Type B pancreatic cell (in vitro differentiated cells): ENCODE measurements at places on chromosomes 16 and 17. TPM values are rescaled to one million over a fixed set of nuclear protein-coding genes. Genes with fewer than 3 reads are reported as not detected.

DNA sequence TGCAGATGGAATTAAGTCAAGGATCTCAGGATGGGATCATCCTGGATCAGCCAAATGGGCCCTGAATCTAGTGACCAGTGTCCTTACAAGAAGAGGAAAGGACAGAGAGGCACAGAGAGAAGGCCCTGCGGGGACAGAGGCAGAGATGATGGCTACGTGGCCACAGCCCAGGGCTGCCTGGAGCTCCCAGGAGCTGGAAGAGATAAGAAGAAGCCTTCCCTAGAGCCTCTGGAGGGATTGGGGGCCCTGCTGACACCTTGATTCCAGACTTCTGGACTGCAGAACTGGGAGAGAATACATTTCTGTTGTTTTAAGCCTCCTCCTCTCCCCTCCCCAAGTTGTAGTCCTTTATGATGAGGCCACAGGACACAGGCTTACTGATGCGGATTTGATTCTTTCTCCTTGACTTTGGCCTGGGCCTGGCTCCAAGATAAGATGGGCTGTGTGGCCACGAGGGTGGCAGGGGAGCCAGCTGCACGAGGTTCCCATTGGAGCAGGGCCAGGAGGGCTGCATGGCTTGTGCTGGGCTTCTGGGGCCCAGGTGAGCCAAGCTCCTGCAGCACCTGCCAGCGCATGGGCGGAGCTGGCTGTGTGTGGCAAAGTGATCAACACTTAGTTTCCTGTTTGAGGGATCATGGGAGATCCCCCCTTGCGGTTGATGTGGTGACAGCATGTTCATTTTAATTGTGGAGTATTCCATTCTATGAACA is 146.1 kb downstream of the IRF8 start:
- no peak for DNase-seq

DNA sequence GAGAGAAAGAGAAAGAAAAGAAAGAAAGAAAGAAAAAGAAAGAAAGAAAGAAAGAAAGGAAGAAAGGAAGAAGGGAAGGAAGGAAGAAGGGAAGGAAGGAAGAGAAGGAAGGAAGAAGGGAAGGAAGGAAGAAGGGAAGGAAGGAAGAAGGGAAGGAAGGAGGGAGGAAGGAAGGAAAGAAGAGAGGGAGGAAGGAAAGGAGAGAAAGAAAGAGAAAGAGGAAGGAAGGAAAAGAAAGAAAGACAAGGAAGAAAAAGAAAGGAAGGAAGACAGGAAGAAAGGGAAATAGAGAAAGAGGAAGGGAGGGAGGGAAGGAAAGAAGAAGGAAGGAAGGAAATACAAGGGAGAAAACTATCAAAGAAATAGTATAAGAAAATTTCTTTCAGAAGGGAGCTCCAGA is 7.2 kb upstream of the KRTAP4-7 start:
- DNase-seq, result no peak

- DNase-seq, result no peak
Observed at GRCh38 chr17:82216301-82217119, 3.9 kb upstream of the CCDC57 start.

DNA sequence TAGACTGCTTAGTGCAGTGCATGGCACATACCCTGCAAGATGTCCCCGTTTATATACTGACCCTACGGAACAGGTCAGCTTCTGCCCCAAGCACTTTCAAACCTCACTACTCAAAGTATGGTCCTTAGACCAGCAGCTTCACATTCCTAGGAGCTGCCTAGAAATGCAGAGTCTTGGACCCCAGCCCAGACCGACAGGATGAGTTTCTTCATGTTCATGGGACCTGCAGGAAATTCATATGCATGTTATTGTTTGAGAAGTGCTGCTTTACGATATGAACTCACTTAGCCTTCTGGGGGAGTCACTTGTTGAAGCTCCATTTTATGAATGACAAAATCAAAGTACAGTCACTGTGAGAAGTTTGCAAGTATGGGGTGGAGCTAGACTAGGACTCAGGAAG is 82.6 kb downstream of the DYNLRB2 start:
- no peak for DNase-seq

DNA sequence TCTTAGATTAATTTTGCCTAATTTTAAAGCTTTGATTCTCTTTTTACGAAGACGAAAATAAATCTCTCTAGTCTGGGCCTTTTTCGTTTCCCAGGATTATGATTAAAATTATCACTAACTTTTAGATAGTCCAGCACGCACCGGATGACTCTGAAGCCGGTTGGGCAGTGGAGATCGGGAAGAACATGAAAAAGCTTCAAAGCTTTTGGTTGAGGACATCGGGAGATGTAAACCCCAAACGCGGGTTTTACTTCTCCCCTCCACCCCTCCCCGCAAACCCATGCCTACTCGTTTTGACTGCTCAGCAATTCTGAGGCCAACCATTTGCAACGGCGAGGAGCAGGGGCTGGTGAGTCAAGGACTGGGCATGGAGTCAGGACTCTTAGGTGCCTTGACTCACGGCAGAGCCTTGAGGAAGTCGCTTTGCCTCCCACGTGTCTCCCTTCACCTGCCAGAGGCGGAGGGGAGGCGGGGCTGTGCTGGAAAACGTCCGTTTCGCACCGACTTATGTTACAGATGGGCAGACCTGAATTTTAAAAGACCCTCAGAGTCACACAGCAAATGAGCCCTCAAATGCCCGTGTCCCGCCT is 989 bp upstream of the DUSP14 start:
- no peak for DNase-seq

GRCh38 chr17:70906808-70907207 is 737.5 kb downstream of the KCNJ2 start:
- no peak for DNase-seq

GRCh38 chr17:38571833-38572668 is 33.7 kb downstream of the SRCIN1 start:
- no peak for DNase-seq

DNA sequence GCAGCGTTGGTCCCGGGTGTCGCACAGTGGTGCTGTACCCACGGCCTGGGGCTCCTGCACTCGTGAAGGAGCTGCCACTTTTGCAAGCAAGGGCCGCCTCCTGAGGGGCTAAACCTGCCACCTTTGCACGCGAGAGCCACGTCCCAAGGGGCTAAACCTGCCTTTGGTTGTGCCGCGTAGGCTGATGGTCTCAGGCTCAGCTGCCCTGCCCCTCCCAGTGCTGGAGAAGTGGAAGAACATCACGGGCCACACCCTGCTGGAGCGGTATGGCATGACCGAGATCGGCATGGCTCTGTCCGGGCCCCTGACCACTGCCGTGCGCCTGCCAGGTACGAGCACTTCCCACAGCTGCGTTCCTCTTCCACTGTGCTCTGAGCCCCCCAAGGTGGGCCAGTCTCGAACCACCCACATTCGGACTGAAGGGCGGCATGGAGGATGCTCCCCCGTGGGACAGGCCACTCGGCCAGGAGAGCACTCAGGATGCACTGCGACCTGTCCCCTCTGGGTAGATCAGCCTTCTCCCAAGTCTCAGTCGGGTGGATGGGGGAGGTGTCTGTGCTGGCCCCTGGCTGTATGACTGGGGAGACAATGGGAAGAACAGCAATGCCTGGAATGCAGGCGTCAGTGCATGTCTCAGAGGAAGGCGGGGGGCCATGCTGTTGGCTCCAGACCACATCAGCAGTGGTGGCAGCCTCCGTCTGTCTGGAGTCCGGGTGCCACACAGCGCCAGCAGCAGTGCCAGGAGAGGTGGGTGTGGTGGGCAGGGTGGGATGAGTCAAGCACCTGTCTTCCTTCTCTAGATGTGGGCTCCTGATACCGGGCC is 20.7 kb downstream of the ACSF3 start:
- no peak for DNase-seq

DNA sequence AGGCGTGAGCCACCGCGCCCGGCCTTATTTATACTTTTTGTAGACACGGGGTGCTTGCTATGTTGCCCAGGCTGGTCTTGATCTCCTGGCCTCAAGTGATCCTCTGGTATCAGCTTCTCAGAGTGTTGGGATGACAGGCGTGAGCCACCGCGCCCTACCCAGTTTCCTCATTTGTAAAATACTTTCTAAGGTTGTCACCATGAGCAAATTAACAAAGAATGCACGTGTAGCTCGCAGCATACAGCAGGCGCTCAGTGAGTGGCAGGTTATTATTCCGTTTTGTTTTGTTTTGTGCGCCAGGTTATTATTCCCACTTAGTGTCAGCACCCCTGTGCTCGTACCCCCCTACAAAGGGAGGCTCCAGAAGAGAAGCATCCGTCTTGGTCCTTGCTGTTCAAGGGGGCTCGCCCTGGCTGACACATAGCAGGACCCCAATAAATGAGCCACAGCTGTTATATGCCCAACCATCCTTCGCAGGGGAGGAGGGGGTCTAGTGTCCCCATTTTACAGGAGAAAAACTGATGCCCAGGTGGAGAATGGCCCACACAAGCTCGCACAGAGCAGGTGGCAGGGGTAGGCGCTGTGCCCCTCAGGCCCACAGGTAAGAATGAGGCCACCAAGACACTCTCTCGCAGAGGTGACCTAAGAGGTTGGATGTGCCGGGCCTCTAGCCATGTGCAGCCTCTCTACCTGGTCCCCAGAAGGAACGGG is 686 bp upstream of the MIEF2 start:
- DNase-seq, result no peak

DNA sequence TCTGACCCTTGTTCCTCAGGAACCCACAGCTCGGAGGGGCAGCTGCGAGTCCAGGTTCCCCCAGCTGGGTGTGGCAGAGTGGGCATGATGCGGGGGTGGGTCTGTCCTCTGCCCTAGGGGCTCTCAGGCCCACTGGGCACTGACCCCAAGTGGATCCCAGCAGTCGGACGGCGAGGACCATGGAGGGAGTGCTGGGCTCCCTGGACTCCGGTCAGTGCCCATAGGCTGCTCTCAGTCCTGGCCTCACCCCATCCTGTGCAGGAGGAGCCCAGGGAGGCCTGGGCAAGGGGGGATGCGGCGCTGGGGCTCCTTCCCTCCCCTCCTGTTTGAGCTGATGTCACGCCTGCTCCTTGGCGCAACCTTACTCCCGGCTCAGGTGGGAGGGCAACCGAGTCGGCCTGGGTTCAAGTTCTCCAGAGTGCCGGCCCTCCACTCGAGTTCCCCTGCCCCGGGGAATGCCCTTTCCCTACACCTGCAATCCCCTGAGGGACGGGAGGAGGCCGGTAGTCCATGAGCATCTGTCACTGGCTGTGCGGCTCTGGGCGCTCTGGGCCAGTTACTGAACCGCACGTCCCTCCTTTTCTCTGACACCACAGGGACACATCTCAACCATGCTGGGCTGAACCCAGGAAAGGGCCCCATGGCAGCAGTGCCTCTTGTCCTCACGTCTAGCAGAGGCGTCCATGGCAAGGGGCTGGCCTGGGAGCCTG is 52.6 kb upstream of the ACSF3 start:
- DNase-seq, result no peak

- DNase-seq, result no peak
Observed at GRCh38 chr16:23254338-23254737, 47.8 kb upstream of the SCNN1B start.

DNA sequence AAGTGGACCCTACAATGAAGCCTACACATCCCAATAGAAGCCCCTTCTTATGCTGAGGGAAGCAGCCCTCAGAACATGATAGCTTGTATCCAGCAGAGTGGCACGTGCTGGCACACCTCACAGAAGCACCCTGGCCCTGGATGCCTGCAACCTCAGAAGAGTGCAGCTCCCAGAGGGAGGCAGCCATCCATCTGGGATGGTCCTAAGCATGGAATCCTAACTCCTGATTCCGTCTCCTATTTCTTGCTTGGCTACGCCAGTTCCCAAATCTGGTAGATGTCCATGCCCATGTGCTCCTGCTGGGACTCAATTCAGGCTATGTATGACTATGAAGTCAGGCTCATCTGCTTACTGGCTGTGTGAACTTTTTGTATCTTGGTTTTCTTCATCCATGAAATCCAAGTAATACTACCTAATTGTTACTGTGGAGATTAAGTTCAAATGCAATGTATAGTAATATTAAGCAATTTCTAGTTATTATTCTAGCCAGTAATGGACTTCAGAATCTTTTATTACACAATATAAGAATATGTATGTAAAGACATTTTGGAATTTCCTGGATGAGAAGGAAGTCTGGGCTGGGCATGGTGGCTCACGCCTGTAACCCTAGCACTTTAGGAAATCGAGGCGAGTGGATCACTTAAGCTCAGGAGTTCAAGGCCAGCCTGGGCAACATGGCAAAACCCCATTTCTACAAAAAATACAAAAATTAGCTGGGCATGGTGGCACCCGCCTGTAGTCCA is 32.4 kb downstream of the SIAH1 start:
- DNase-seq, result no peak

- peak; percentile 84 for DNase-seq
Observed at GRCh38 chr16:22813223-22813947, 577 bp upstream of the HS3ST2 start.

GRCh38 chr17:75959051-75959838 is 18.4 kb upstream of the FBF1 start:
- no peak for DNase-seq

DNA sequence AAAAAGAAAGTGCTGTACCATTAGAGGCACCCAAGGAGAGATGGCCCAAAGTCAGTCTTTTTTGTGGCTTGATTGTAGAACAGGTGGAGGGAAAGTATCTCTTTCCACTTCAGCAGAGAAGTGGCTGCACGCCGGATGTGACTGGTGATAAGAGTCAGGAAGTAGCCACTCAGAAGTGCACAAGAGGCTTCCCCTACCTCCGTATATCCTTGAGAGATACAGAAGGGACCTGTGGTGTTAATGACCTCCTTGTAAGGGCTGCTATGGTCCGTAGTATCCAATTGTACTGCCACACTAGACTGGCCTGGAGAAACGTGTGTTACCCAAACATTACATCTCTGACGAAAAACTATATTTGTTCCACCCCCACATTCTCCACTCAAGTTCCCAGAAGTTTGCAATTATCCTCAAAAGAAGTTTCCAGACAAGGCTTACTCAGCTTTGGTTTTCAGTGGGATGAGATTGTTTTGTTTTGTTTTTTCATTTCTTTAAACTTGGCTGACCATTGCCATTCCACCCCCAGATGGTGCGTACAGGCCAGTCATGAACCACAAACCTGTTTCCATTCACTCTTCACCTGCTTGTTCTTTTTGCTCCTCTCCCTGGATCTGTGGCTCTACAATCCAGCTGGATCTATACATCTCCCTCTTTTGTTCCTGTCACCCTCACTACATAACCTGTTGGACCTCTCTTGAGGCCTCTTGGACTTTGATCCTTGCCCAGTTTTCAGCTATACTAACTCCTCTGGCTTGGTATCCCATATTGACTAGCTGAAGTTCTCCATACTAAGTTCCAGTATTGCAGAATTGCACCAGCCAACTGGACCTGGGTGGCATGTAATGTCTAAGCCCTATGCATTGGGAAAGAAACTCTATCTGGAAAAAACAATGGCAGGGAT is 20.7 kb upstream of the MED13 start:
- DNase-seq, result no peak

GRCh38 chr17:57604771-57605674 is 140.1 kb downstream of the CCDC182 start:
- DNase-seq, result no peak

GRCh38 chr16:88013091-88013609 is 61.9 kb downstream of the BANP start:
- DNase-seq, result no peak

GRCh38 chr16:55035029-55035428 is 104.4 kb downstream of the IRX5 start:
- no peak for DNase-seq

- DNase-seq, result no peak
Observed at GRCh38 chr17:17186051-17186450, 20.1 kb downstream of the PLD6 start.

TSPOAP1 gene
- 9.7 and 18.4 TPM in 2 replicates for total RNA-seq

CD19 gene
- not detected in 2 replicates for total RNA-seq

GCGR gene
- 1.2 and 1.7 TPM in 2 replicates for total RNA-seq

CRYM gene
- total RNA-seq, result 3.7 and 9.4 TPM in 2 replicates

NACA2 gene
- total RNA-seq, result not detected in 2 replicates

NPIPA2 gene
- 8.2 and 12.9 TPM in 2 replicates for total RNA-seq

SOX8 gene
- 1.4 and 6.7 TPM in 2 replicates for total RNA-seq

SULT1A3 gene
- total RNA-seq, result 27.7 and 33.0 TPM in 2 replicates
